Stimulated activated CD8-positive, alpha-beta memory T cell treated with anti-CD3 and anti-CD28 coated beads, Interleukin-4, amount 100 ng/mL, for 4 hours (primary cell): ENCODE measurements at places on chromosomes 2 and 18.

- no peak for DNase-seq
Observed at GRCh38 chr2:42618972-42619371, 50.5 kb downstream of the MTA3 start.

DNA sequence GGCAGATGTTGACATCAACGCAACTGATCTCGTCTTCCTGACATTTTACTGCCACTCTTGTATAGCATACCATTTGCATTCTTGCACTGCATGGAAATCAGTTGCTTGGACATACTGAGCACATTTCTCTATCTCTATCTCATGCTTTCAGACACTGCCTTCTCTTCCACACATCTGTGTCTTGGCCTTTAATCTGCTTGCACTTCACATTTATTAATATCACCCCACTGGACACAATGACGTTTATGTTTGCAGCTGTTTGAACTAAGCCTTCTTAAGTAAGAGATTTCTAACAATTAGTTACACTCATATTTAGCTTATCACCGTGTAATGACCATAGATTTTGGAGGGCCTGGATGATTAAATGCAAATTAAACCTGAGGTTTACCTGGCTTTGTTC is 229.8 kb upstream of the CDH19 start:
- no peak for DNase-seq

DNA sequence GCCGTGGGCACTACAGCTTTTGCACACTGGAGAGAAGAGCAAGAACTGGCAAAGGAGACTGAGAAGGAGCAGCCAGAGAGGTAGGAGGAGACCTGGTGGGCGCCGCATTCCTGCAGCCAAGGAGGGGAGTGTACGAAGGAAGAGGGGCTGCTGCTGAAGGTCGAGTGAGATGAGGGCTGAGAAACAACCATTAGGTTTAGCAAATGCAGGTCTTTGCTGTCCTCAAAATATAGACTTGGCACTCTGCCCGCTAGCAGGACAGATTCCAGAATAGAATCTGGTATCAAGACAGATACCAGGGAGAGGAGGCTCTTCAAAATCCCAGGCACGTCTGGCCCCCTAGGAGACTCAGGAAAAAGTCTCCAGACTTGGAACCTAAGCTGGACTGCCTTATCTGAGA is 83.0 kb downstream of the TGOLN2 start:
- no peak for DNase-seq

GRCh38 chr2:205770577-205770976 is 88.3 kb downstream of the NRP2 start:
- DNase-seq, result no peak

DNA sequence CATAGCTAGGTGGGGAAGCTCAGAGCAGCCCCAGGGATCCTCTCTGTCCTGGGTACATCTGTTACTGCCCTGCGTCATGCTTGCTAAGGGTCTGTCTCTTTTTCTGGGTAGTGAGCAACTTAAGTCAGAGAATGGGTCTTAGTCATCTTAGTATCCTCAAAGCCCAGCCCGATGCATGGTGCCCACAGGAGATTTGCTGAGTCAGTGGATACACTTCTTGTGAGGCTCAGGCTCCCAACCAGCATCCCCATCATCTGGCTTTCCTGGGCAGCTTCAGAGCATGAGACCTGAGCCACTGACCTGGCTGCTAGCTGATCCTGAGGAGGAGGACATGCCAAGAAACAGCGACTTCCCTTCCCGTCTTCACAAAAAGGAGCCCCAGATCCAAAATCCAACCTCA is 10.0 kb downstream of the FOXI3 start:
- no peak for DNase-seq

GRCh38 chr2:240815761-240816583 is 4.0 kb downstream of the KIF1A start:
- no peak for DNase-seq

- no peak for DNase-seq
Observed at GRCh38 chr2:99725820-99726219, 236.0 kb upstream of the REV1 start.

GRCh38 chr2:152644189-152644873 is 72.9 kb downstream of the PRPF40A start:
- DNase-seq, result no peak

- no peak for DNase-seq
Observed at GRCh38 chr2:9650119-9650821, 19.5 kb upstream of the YWHAQ start.

DNA sequence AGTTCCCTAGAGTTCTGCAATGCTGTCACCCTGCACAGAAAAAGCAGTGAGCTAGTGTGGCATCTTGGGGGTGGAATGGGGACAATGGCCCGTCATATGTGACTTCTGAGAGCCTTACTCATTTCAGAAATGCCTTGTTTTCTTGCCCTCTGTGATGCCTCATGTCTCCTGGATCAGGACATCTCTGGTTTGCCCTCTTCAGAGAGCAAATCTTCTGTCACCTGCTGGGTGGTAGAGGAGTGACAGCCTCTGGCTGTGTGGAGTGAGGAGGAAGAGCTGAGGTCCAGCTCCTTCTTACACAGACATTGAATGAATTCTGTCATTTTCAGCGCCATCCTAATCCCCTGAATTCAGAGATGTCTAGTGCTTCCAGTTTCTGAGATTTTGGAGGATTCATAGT is 55.6 kb upstream of the PHLPP1 start:
- no peak for DNase-seq

DNA sequence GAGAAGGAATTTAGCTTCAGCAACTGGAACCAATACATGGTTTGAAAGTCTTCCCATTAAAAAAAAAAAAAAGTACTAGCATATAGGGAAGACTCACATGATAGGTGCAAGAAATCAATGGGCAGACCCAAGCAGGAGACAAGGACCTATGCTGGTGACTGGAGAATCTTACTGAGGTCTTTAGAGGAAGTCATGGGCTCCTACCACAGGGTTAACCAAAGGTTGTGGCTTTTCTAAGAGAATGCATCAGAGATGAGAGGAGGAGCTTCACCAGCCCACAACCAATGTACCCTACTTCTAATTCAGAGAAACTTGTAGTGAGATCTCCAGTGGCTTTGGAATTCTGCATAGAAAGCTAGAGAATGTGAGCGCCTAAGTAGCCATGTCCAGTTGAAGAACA is 207.4 kb downstream of the NCKAP5 start:
- no peak for DNase-seq

DNA sequence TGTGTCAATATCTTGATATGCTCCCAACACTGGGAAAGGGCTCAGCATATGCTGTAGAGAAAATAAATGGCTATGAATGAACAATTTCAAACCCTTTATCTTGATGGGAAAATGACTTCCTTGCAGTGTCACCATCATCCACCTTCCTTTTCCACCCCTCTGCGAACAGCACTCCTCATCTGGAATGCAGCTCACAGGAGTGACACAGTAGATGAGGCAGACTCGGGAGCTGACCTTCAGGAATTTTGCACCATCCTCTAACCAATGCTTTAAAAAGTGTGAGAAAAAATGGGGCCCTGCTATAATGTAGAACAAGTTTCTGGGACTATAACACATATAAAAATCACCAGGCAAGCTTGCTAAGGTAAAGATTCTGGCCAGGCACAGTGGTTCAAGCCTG is 41.3 kb upstream of the YPEL5 start:
- DNase-seq, result no peak

- DNase-seq, result no peak
Observed at GRCh38 chr2:27807476-27807875, 36.0 kb downstream of the MRPL33 start.

DNA sequence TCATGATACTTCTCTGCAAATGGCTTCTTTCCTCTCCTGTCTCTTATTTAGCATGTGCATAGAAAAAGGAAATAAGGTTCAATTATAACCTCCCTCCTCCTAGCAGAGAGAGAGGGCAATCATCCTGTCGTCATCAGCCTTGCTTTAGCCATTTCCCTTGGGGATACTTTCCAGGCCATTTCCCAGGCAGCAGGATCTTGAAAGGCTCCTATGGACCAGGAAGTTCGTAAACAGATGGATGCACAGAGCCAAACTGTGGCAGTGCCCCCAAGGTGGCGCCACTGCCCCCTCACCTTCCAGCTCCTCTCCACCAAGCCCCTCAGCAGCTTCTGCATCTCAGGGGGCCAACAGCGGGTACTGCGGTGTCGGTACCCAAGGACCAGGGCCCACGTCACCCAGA is 157.4 kb downstream of the DTNA start:
- DNase-seq, result no peak

GRCh38 chr18:12580630-12581342 is 77.1 kb downstream of the SPIRE1 start:
- DNase-seq, result no peak

DNA sequence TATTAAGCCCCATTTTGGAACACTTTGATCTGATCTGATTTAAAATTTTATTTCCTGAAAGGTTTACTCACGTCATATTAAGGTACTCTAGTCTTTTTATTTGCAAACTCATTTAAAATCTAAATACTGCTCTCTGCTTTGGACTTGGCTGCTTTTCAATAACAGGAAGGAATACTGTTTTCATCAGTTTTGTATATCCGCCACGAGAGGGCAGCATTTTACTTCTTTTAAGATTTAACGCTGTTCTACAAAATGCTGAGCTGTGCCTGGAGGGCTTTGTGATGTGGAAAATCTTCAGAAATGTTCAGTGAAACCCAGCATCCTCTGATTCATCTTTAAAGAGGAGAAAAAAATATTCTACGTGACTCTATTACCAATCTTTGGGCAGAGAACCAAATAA is 37.5 kb upstream of the SLC38A11 start:
- no peak for DNase-seq

DNA sequence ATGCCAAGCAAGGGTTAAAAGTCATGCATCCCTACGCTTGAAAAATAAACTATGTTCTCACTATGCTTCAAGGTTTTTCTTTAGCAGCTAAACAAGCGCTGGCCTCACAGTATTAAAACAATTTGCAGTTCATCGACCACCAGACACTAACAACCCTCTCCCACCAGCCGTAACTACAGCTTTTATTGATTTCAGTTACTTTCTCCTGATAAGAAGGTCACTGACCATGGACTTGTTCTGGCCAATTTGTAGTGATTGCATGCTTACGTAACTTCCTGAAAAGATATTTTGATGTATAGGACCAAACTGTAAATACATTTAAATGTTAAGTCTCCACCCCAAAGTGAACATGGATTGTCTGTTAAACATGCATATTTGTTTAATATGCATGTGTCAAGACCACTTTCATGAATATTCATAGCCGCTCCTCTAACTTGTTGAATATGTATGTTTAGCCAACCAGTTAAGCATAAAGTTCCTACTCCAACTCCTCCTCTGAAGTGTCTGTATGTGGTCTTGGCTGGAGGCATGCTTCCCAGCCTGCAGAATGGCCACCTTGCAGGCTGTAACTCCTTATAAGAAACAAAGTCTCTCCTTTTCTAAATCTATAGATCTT is 1.7 kb upstream of the THOC1 start:
- no peak for DNase-seq

DNA sequence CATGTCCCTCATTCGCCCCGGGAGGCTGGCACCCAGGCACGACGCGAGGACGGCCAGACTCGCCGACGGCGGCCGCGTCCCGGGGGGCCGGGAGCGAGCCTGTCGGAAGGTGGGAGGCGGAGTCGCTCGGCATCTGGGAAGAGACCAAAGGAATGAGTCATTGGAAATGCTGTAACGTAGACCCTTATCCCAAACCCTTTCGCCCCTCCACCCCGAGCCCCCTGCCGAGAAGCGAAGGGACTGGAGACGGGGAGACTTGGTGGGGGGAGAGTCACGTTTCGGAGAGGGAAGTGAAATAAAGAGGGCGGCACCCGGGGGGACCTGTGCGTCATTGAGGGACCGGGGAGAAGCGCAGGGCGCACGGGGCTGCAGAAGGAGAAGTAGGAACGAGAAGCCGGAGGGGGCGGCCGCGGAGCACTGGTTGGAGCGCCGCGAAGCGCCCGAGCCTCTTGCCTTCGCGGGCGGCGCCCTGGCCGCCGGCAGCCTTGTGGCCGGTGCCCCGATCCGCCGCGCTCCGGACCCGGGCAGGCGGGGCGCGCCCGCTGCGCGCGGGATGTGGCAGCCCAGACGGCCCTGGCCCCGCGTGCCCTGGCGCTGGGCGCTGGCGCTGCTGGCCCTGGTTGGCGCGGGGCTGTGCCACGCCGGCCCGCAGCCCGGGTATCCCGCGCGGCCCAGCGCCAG is at the start of gene EMILIN2:
EMILIN2 (plus strand) TSS at position 371 of the 681 bp plus-strand sequence; CDS start at position 554, 183 bp downstream.
- DNase-seq, result no peak

- DNase-seq, result no peak
Observed at GRCh38 chr18:72720116-72720515, 147.7 kb downstream of the NETO1 start.

- DNase-seq, result no peak
Observed at GRCh38 chr2:30608643-30609042, 161.6 kb downstream of the LCLAT1 start.

DNA sequence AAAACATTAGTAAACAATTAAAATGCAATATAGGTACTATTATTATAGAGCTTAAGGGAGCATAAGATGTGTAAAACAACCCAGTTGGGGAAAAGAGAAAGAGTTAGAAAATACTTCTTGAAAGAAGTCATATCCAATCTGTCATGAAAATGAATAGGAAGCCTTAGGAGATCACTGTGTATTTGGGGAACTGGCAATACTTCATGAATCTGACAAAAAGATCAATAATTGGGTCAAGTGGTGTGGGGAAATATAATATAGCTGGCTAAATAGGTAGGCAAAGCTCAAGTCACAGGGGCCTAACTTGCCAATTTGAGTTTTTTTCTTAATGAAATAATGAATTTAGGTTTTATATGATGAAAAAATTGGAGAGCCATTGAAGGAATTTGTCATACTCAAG is 14.4 kb downstream of the DNAJC10 start:
- no peak for DNase-seq

- DNase-seq, result no peak
Observed at GRCh38 chr2:186612026-186612425, 22.2 kb downstream of the ITGAV start.

DNA sequence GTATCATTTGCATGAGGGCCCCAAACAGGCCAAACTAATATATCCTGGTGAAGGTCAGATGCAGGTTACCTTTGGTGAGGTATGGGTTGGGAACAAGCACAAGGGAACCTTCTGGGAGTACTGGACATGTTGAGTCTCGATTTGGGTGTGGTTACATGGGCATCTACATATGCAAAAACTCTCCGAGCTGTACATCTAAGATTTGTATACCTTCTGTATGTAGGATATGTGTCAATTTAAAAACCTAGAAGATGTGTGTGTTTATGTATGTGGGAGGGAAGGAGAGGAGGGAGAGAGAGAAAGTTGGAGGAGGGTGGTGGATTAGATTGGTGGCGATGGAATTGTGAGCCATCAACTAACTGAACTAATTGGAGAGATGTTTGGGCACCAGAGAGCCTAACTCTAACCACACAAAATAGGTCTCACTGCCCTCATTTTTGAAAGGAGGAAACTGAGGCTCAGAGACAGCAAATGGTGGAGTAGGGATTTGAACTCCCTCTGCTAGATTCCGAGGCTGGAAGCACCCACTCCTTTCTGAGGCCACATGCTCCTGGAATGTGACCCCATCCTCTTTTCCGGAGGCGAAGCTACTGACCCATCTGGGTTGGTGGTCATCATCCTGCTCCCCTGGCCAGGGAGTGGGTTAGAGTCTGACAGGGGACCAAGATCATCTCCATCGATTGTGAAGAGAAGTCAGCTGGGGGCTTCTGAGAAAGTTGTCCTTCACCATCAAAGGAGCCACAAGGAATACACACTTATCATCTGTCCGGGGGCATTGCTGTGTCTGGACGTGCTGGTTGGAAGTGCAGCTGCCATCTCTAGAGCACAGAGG is 107.3 kb upstream of the MYCN start:
- no peak for DNase-seq
